CD4-positive, CD25-positive, alpha-beta regulatory T cell (primary cell): ENCODE measurements at places on chromosomes 12 and 14. TPM values are rescaled to one million over a fixed set of nuclear protein-coding genes. Genes with fewer than 3 reads are reported as not detected.

GRCh38 chr14:105026802-105027563 is 6.1 kb upstream of the CDCA4 start:
- no peak for DNase-seq

DNA sequence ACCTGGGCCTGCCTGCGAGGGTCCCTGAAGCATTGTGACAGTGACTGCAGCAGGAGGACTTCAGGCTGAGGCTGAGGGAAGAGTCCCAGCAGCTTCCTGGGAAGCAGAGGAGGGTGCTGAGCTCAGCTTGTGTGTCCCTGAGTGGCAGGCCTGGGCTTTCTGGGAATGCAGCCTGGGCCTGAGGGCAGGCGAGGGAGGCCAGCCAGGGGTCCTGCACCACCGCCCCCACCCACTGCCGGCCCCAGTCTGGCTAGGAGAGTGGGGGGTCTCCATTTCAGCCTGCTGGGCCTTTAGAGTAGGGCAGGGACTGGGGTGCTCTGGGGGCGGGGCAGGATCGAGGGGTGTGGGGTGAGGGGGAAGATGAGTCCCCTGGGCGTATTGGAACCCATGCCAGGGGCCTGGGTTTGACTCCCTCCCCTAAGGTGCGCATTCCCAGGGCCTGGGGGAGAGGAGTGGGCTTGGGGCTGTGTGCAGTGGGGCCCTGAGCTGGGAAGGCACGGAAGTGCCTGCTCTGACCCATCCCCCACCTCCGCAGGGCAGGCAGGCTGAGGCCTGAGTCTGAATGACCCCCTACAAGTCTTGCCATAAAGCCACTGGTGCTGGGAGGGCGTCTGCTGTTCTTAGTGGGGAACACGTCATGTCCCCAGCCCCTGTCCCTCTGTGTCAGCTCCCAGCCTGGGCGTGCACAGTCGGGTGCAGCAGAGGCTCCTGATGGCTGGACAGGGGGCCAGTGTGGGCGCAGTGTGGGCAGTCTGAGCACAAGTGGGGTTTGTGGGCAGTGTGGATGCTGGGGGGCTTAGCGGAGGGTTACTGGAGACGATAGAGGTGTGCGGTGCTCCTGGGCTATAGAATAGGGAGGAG is 46.4 kb downstream of the KRT80 start:
- DNase-seq, result no peak

DNA sequence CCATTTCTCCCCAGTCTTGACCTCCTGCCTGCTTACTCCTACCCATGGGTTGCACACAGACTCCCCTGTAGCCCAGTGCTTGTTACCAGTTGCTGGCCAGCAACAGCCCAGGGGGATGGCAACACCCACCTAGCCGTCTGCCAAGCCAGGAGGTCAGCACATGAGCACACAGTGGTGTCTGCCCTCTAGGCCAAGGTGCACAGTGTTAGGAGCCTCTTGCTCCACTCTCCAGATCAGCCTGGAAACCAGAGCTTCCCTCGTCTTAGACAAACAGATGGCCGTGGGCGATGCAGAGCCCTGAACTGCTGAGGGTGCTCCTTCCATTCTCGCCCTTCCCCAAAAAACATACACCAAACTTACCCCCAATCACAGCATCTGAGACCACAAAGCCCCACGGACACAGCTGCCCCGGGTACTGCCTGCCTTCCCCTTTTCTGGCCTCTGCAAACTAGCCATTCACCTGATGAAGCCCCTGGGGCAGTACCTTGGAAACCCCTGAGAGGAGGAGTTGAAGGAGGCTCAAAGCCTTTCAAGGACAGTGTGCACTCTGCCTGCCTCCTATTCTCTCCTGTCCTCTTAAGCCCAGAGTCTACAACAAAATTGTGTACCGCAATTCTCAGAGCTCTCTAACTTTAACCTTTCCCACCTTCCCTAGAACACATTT is 1.0 kb upstream of the GPD1 start:
- DNase-seq, result no peak

GRCh38 chr12:113298861-113299545 is 35.9 kb downstream of the SLC8B1 start:
- DNase-seq, result no peak

DNA sequence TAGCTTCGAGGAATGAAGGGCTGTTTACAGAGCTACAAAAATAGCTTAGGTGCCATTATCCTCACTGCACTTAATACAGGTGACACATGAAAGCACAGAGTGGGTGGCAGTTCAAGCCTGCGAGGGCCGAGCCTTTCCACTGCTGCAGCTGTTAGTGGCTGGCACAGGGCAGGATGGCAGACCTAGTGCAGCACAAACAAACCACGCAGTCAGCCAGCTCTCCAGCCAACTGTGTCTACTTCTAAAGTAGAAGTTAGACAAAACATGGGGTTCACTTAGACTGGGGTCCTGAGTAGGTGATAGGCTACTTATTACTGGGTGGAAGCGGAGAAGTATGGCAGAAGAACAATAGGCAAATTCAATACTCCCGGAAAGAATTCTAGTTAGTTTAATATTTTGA is 95.4 kb downstream of the DUSP16 start:
- DNase-seq, result peak; percentile 33

- DNase-seq, result no peak
These were observed 120.1 kb upstream of the CCND2 start for GRCh38 chr12:4153343-4153892.

DNA sequence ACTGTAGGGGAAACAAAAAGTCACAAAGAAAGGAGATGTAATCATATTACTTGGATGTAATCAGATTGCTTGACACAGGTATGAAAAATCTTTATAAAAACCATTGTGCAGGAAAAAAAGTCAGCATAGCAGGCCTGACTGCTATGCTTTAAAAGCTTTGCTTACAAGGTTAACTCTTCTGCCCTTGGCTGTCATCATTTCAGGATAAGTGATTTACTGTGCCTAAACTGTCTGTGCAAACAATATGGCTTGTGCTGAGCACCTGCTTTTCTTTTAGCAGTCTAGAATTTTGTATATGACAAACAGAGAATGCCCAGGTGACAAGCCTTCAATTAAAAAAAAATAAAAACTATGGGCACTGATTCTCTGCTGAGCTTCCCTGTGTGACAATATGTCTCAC is 63.8 kb upstream of the PLEKHG7 start:
- no peak for DNase-seq

GRCh38 chr14:99946652-99947489 is 118.4 kb upstream of the EVL start:
- peak; percentile 39 for DNase-seq

- DNase-seq, result no peak
These were observed 116.1 kb downstream of the SPTSSA start for GRCh38 chr14:34345718-34346465.

- peak; percentile 84 for DNase-seq
These were observed 82.2 kb upstream of the CPSF6 start for GRCh38 chr12:69157023-69157655.

DNA sequence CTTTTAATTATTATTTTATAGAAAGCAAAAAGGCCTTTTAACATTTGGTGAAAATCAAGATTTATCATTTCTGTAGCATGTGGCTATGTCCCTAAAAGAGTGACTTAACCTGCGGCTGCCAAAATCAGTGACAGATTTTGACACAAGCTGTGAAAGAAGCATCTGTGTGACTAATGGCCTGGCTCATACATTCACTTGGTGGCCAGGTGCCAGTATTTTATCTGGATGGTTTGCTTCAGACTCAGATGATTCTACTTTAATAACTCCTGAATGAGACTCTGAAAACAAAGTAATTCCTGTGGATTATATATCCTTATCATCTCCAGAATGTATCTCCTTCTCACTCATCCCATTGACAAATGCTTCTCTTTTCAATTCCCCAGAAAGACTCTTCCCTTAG is 103.0 kb downstream of the FSCB start:
- no peak for DNase-seq

DNA sequence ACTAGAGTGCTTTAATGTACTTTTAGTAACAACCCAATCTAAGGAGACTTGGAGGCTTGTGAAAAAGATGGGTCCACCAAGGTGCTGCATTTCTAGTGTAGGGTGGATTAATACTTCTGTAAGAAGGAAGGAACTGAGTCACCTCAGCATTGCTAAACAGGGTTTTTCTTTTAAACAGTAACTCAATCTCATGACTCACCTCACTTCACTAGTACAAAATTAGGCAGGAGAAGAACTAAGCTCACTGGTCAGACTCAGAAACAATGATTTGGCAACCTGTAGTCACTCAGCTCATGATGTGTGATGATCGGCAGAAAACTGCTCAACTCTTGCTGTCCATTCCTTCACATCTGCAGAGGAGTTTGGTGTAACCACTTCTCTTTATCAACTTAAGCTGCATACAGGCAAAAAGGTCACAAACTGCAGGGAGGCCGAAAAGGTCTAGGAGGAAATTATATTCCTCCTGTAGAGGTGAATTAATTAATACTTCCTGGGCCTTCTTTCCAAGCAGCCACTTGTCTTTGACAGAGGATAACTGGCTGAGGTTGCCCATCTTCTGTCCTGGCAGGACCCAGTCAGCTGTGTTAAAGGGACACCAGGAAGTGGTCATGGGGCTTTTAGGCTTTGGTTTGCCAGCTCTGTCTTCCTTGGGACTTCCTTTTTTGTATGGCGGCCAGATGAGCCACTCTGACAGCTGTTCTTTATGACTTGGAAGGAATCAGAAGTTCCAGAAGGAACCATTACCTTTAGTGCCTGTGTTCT is 466.9 kb downstream of the FUT8 start:
- no peak for DNase-seq

DNA sequence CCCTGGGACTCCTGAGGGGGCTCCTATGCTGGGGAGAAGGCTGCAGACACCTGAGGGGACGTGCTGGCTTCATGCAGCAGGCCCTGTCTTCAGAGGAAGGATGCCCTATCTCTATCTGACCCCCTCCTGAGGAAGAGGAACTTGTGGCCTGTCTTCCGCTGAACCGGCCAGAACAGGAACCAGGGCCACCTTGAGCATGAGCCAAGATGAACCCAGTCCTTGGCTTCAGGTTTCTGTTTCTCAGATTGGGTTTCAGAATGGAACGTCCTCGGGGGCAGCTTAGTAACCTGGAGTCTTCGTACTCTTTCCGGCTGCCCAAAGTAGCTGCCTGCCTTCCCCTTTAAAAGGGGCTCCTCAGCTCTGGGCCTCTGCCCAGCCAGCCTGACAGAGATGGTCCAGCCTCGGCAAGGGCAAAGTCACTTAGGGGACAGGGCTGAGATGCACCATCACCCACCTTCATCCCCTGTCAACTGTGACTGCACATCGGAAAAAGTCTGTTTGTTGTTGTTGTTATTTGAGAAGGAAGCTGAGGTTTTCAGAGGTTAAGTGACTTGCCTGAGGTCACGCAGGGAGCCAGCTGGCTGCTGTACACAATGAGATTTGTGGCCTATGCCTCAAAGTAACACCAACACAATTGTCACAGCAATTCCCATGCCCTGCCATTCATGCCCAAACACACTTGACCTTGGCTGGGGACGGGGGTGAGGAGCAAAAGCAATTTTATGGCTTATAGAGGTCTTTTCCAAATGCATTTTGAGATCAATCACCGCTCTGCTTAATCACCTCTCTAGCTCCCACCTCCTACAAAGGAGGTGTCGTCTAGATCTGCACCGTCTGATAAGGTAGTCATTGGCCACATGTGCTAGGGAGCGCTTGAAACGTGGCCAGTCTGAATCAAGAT is 13.4 kb downstream of the ASB2 start:
- DNase-seq, result peak; percentile 25

GRCh38 chr12:106710143-106710893 is 64.2 kb upstream of the RIC8B start:
- no peak for DNase-seq

- DNase-seq, result no peak
These were observed 133.6 kb upstream of the NOS1 start for GRCh38 chr12:117494833-117495655.

DNA sequence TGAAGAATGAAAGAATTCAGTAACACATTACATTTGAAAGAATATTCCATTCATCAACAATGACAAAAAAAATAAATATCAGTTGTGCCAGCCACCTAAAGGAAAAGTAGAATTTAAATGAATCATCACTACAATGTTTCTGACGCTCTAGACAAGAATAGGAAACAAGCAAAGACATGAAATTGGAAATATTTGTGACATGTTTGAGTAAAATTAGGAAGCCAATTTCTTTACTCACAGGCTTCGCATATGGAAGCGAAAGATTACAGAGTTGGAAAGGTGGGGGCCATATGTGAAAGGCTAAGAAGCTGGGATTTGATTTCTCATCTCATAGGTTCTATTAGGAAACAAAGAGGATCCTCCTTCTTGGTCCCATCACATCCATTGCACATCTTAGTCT is 279.0 kb downstream of the IPO8 start:
- DNase-seq, result no peak

- DNase-seq, result no peak
These were observed 175.3 kb upstream of the RTL1 start for GRCh38 chr14:101078892-101079221.

DNA sequence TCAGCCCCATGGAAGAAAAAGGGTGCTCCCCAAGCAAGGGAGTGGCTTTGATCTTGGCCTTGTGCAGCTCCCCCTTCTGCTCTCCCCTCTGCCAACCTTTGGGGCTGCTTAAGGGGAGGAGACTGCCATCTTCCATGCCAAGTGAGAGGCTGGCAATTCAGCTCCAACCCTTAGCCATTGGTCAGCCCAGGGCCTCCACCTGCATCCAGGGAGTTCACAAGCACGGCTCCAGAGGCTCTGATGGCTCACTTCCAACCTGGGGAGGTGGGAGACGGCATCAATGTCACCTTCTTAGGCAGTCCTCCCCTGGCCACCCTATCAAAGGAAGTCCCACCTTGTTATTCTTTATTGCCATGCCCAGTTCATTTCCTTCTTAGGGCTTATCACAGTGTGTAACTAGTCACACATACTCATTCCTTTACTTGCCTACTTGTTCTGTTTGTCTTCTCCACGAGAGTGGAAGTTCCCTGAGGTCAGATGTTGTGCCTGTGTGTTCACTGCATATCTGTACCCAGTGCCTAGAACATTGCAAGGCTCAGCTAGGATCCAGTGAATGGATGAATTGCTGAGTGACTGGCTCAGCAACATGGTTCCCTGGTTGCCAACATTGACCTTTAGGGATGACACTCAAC is 5.0 kb downstream of the HDAC7 start:
- DNase-seq, result no peak

- peak; percentile 61 for DNase-seq
These were observed 39.4 kb downstream of the SH2B3 start for GRCh38 chr12:111444925-111445725.

GRCh38 chr12:1034751-1035457 is 43.9 kb downstream of the ERC1 start:
- no peak for DNase-seq

GRCh38 chr12:72296389-72296788 is 24.2 kb downstream of the TRHDE start:
- no peak for DNase-seq

DNAAF2 gene
- 9.5 TPM for total RNA-seq

COCH gene
- not detected for total RNA-seq

SDR9C7 gene
- not detected for total RNA-seq

CAPZA3 gene
- not detected for total RNA-seq

NFE2 gene
- total RNA-seq, result 2.8 TPM

NTN4 gene
- total RNA-seq, result not detected

SERPINA6 gene
- not detected for total RNA-seq

SOAT2 gene
- 0.37 TPM for total RNA-seq

BCL2L14 gene
- total RNA-seq, result 6.8 TPM

MMP17 gene
- total RNA-seq, result not detected

INSM2 gene
- not detected for total RNA-seq

LRRC43 gene
- total RNA-seq, result not detected

P2RX2 gene
- not detected for total RNA-seq
